Glutamatergic neuron (in vitro differentiated cells): ENCODE measurements at places on chromosomes 2 and 18.

DNA sequence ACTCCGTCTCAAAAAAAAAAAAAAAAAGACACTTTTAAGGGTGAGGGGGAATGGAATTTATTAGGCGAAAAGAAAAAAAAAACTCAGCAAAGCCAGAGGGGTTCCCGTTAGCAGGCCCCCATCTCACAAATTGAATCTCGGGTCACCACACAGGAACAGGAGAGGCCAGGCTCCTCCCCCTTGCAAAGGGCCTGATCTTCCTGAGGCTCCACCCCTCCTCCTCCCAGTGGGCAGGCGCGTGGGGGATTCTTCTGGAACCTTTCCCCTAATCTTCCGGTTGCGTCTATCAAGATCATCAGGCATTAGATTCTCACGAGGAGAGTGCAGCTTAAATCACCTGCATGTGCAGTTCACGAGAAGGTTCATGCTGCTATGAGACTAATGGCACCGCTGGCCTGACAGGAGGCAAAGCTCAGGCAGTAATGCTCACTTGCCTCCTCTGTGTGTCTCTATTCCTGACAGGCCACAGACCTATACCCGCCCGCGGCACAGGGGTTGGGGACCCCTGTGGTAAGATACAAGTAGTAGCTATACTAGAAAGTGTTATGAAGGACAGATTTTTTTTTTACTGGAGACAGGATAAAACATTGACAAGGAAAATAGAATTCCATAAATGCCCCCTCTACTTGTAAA is 45.8 kb downstream of the TAF4B start:
- no peaks in the 10 kb centered on the region for H3K4me1 ChIP-seq
- no peak overlapping the region for H3K27ac ChIP-seq
- H3K27me3 ChIP-seq, result no peaks in the 10 kb centered on the region
- H3K4me3 ChIP-seq, result no peak overlapping the region
- no peak for DNase-seq
- no peaks in the 10 kb centered on the region for H3K36me3 ChIP-seq

DNA sequence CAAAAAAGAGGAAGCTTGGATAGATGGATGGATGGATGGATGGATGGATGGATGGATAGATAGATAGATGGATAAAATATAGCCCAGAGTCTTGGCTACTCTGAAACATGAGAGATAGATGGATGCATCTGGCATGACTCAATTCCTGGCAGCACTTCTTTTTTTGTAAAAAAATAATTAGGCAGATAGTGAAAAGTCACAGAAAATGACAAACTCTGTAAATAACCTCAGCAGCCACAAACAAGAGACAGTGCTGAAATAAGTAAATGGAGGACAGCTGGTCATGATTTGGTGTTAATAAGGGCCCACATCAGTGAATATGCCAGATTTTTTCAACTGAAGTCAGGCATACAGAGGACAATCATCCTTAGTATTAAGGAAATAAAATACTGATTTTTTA is 585.0 kb upstream of the GCFC2 start:
- H3K27ac ChIP-seq, result no peak overlapping the region
- no peaks in the 10 kb centered on the region for H3K27me3 ChIP-seq
- no peak overlapping the region for H3K4me3 ChIP-seq
- no peaks in the 10 kb centered on the region for H3K36me3 ChIP-seq

DNA sequence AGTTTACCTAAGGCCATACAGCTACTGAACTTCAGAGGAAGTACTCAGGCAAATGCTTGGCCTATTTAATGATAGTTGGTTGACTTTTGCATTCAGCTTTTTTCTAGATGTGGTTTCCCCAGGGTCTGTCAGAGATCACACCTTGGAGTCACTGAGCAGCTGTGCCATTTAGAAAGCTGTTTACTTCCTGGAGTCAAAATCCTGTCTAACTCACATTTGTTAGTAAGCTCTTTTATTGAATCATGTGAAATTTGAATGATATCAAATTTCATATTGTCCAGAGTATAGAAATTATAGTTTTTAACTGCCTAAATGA is 7.6 kb upstream of the TRIB2 start:
- H3K27ac ChIP-seq, result no peak overlapping the region
- no peak for DNase-seq
- H3K4me1 ChIP-seq, result no peaks in the 10 kb centered on the region
- no peaks in the 10 kb centered on the region for H3K36me3 ChIP-seq
- H3K4me3 ChIP-seq, result no peak overlapping the region

DNA sequence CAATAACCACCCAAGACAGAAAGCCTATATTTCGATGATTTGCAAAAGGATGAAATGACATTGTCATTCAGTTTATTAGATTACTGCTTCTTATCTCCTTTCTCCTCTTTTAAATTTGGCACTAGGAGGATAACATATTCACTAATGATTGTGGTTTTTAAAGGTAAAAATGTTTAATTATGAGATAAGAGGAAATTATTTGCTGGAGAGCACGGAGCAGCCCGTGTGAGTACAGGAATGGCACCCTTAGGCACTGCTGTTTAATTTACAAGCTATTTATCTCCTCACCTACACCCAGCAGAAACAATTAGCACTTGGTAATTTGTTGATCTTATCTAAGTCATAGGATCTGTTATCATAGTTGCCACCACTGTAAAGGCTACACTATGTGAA is 87.4 kb upstream of the SP3 start:
- H3K27me3 ChIP-seq, result no peaks in the 10 kb centered on the region
- peaks cover 6% of the 10 kb centered on the region for H3K36me3 ChIP-seq
- no peak for DNase-seq
- H3K4me3 ChIP-seq, result no peak overlapping the region
- peak overlapping the region; percentile 28 for H3K27ac ChIP-seq

DNA sequence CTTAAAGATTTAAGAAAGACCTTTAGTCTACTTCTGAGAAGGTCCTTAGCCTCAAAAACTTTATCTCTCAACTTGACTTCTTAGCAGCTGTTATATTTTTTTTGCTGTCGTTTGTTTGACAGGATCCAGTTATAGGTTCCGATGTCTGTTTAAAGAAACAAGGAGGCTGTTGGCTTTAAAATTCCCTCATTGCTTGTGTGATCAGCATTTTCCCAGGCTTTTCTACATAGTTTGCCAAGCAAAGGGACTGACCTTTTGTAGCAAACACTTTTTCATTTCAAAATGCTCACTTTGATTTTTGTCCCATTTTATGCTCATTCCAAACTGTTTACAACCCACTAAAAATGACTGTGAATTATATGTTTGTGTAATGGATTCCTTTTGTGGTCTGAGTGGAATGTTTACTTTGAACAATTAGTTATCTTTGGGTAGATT is 394.9 kb downstream of the ARHGAP15 start:
- no peaks in the 10 kb centered on the region for H3K36me3 ChIP-seq
- no peak overlapping the region for H3K27ac ChIP-seq
- no peak for DNase-seq
- no peaks in the 10 kb centered on the region for H3K27me3 ChIP-seq
- peaks cover 7% of the 10 kb centered on the region for H3K4me1 ChIP-seq
- no peak overlapping the region for H3K4me3 ChIP-seq

DNA sequence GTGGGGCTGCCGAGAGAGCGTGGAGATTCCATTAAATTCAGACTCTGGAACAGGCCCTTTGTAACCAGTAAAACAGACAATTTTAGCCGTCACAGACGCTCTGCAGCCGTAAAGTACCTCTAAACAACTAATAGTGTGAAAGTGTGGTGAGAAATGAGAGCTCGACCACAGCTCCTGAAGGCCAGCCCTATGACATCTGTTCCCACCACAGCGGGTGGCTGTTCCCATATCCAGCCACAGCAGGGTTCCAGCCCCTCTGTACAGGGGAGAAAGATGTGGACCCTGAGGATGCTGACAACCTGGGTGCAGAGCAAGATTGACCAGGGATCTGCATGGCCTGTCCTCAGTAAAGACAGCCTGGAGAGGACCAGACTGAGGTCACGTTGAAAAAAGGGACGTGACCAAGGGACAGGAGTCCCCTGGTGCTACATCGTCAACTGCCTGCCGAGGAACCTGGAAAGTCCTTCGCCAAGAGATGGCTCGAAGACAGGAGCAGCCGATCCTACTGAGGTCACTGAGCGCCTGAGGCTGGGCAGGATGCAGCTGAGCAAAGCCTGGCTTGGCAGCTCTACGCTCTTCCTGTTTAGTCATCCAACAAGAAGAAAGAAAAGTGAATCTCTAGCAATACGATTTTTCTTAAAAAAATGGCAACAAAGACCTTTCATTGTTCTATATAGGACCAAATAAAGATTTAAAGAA is 831.7 kb downstream of the RNF144A start:
- no peaks in the 10 kb centered on the region for H3K36me3 ChIP-seq
- peaks cover 11% of the 10 kb centered on the region for H3K4me1 ChIP-seq
- DNase-seq, result no peak
- peaks cover 2% of the 10 kb centered on the region for H3K27me3 ChIP-seq
- no peak overlapping the region for H3K4me3 ChIP-seq

- H3K4me1 ChIP-seq, result peaks cover 29% of the 10 kb centered on the region
- H3K4me3 ChIP-seq, result peak overlapping the region; percentile 46
- no peak for DNase-seq
- peak overlapping the region; percentile 33 for H3K27ac ChIP-seq
- H3K36me3 ChIP-seq, result no peaks in the 10 kb centered on the region
These were observed 212.2 kb downstream of the TRIB2 start for GRCh38 chr2:12928775-12929401.

DNA sequence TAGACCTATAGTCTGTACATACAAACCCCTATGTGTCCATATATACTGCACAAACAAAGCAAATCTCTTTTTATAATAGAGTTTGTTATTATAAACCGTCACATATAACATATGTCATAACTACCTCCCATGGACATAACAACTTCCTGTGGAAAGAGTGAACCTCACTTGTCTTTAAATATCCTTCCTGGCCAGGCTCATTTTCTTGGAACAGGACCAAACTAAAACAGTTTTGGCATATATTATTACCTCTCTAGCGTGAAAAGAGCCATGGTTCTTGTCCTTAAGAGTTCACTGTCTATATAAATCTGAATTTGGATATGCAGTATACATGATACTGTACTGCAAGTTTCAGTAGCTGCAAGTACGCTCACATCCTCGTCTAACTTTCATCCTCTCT is 28.3 kb upstream of the DNAJC27 start:
- H3K4me1 ChIP-seq, result peaks cover 11% of the 10 kb centered on the region
- H3K36me3 ChIP-seq, result no peaks in the 10 kb centered on the region
- peaks cover 3% of the 10 kb centered on the region for H3K27me3 ChIP-seq
- H3K27ac ChIP-seq, result no peak overlapping the region
- no peak overlapping the region for H3K4me3 ChIP-seq
- DNase-seq, result no peak

- no peak for DNase-seq
- no peaks in the 10 kb centered on the region for H3K36me3 ChIP-seq
- H3K27me3 ChIP-seq, result peaks cover 1% of the 10 kb centered on the region
- H3K27ac ChIP-seq, result no peak overlapping the region
These were observed 223.2 kb downstream of the LDLRAD4 start for GRCh38 chr18:13441736-13442135.

DNA sequence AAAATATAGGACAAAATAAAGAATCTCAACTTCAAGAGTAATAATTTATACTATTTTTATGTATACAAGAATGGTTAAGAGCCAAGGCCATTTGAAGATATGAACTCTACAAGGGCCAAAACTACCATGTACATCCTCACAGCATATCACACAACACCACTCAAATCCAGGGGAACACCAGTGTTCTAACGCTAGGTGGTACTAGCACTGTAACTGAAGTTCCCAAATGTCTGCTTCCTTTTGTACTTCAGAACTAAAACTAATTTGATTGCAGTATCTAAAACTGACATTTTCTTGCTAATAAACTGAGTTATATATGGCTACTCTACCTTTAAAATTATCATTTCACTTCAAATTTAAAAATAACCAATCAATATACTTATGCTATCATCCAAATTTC is 47.0 kb downstream of the REV1 start:
- peaks cover 2% of the 10 kb centered on the region for H3K27me3 ChIP-seq
- H3K36me3 ChIP-seq, result no peaks in the 10 kb centered on the region
- no peak for DNase-seq
- H3K4me3 ChIP-seq, result no peak overlapping the region
- no peak overlapping the region for H3K27ac ChIP-seq

DNA sequence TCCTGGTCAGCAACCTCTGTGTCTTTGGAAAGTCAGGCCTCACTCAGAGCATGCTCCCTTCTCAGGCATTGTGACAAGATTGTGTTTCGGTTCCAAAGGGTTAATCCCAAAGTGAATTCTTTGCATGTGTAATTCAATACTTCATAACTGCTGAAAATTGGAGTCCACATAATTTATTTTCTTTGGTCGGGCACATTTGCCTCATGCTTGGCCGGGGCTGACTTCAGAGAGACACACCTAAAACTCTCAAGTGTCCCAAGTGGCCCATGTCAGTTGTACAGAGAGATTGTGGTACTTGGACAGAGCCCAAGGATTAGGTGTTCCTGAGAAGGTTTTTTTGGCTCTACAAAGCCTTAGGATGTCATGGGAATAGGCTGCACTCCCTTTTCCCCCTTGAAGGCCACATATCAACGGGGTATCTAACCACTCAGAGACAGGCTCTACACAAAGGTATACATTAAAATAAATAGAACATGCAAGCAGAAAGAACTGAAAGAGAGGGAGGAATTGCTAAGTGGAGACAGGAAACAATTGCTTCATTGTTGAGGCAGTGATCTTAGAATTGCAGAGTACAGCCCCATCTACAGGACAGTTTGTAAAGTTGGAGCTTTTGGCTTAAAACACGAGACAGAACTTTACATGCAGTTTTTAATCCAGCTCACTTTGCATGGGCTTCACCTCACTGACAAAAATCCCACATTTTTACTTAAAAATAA is 1232.3 kb upstream of the ZEB2 start:
- H3K4me3 ChIP-seq, result no peak overlapping the region
- no peak overlapping the region for H3K27ac ChIP-seq
- DNase-seq, result no peak
- H3K36me3 ChIP-seq, result no peaks in the 10 kb centered on the region
- H3K4me1 ChIP-seq, result peaks cover 14% of the 10 kb centered on the region

GRCh38 chr18:24782566-24782965 is 322.1 kb downstream of the HRH4 start:
- H3K4me1 ChIP-seq, result peaks cover 7% of the 10 kb centered on the region
- no peaks in the 10 kb centered on the region for H3K27me3 ChIP-seq
- H3K27ac ChIP-seq, result no peak overlapping the region

GRCh38 chr2:204452464-204453023 is 92.7 kb upstream of the PARD3B start:
- no peaks in the 10 kb centered on the region for H3K36me3 ChIP-seq
- peak overlapping the region; percentile 92 for H3K27ac ChIP-seq
- no peaks in the 10 kb centered on the region for H3K27me3 ChIP-seq
- H3K4me1 ChIP-seq, result peaks cover 43% of the 10 kb centered on the region
- no peak for DNase-seq
- H3K4me3 ChIP-seq, result peak overlapping the region; percentile 37

DNA sequence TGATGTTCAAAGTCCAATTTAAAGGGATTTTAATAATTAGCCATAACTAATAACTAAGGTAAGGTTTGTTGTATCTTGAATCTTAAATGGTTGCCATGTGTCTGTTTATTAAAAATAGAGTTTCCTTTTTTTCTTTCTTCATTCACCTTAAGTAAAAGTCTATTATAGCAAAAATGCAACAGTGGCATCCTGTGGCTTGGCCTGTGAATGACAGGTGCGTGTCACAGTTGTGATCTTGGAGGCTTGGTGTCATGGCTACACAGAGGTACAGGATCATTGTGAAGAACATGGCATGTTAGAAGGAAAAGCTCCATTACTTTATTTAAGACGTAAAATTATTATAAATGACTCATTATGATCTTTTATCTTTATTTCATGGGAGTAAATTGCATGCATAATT is 246.1 kb downstream of the BCL2 start:
- H3K4me1 ChIP-seq, result peaks cover 8% of the 10 kb centered on the region
- H3K27ac ChIP-seq, result no peak overlapping the region
- DNase-seq, result no peak
- H3K36me3 ChIP-seq, result no peaks in the 10 kb centered on the region
